ENCODE measurements at places on chromosomes 2 and 18.

DNA sequence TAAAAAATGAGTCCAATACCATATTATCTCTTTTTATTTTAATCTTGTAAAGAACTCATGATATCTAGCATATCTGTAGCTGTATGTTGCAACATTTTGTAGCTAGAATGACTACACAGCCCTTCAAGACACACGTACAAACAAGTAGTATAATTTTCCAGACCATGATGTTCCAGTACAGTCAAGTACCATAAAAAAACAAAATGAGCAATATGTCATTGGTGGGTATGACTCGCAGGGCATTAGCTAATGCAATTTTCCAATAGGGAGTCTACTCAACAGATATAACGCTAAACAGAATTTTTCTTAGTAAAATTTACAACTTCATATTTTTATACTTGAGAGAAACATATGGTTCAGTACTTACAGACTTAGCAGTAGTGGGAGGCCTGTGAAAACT lies 53.6 kb upstream of the UGP2 start:
- DNase-seq, result no peak

DNA sequence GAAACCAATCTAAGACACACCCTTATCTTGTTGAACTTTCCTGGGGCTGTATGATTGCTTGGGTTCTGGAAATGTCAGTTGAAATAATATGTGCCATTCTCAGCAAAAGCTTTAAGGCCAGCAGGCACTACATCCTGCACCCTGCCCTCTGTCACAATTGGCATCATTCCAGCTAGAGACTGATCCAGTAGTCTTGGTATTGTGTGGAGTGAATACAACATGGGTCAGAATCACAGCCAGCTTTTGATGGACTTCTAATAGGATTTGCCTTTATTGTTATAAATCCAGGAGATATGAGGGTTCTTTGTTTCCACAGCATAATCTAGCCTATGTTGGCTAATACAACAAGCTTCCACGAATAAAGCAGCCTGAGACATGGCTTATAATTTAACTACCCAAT lies 617.0 kb upstream of the CDH2 start:
- no peak for DNase-seq

DNA sequence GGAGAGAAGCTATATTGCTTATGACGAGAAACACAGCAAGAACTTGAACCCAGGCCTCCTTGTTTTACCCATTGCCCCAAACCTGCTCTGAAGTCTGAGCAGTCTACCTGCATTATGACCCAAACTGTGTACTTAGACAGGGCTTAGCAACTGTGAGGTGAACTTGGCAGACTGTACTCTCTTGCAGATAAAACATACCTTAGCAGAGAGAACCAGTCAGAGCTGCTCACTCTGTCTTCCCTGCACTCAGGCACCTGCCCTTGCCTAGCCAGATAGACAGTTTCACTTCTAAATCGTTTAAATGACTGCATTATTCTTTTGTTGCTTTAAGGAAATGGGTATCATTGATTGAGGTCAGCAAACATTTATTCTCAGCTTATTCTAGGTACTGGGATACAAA lies 20.3 kb downstream of the ITPRID2 start:
- DNase-seq, result no peak

DNA sequence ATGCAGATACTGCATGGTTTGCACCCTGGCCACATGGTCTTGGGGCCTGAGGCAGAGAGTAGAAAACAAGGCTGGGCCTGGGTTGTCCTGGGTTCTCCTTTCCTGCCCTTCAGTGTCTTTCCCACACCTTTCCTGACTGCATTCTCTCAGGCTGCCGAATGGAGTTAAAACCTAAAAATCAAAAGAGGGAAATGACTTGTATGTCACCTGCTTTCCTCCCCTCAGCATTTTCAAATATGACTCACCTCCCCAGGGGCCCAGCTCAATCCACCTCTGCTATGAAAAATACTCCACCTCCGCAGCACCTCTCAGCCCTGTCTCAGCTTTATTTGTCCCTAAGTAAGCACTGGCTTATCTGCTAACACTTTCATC lies 457.8 kb upstream of the MEX3C start:
- peak; percentile 27 for DNase-seq

- no peak for DNase-seq
Observed at GRCh38 chr2:62465039-62465740, 40.8 kb downstream of the TMEM17 start.

DNA sequence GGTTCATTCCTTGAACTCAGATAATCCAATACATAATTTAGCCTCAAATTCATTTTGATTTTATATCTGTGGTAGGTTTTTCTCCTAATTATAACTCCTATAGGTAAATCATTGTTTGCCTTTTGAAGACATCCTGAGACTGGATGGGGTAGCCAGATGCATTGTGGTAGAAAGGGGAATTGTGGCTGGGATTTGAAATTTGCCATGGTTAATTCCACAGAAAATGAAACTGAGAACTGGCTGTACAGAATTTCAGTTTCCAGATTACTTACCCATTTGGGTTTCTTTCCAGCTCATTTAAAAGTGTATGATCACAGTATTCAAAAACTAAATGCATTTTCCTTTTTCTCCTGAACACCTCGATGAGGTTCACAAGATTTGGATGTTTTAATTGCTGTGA lies 18.2 kb downstream of the CDKL4 start:
- no peak for DNase-seq

Data from NCI-H1436 treated with DMSO at 0.1 percent for 48 hours (cell line).